Activated CD4-positive, alpha-beta T cell treated with anti-CD3 and anti-CD28 coated beads for 48 hours (primary cell): ENCODE measurements at places on chromosomes 11 and 22.

- DNase-seq = peak; percentile 62
These were observed 43.7 kb downstream of the MICAL3 start for GRCh38 chr22:17980638-17981051.

- DNase-seq = no peak
These were observed 22.7 kb downstream of the NCAM1 start for GRCh38 chr11:112983887-112984286.

DNA sequence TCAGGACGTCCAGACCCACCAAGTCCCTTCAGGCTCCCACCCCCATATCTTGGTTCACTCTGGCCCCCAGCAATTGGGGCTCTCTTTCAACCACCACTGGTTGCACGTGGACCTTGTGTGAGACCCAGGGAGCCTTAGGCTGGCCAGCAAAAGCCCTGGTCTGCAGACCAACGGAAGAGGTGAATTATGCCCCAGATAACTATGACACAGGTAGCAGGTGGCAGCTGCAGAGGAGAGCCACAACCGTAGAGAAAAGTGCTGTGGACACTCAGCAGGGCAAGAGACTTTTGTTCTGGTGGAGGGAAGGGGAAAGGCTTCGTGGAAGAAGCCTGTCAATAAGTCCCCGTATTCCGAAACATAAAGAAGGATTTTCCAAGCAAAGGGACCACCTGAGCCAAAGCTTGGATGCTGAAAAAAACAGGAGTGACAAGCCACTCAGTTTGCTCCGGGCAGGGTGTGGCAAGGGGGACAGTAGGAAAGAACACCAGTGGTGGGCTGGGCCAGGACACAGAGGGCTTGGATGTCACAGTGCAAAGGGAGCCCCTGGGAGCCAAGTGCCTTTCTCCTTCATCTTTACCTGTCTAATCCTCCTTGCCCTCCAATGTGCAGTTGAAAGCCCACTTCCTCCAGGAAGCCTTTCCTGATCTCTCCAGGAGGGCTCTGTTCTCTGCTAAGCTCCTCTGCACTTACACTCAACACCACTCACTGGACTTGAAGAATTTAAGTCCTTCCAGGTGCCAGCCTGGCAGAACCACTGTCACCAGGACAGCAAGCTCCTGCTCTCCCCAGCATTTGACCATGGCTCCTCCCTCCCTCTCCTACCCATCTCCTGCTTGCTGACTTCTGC lies 264.7 kb downstream of the BUD13 start:
- DNase-seq = no peak

GRCh38 chr11:17790453-17790852 lies 55.9 kb downstream of the KCNC1 start:
- DNase-seq = no peak

- DNase-seq = no peak
These were observed 27.6 kb upstream of the APLP2 start for GRCh38 chr11:130042093-130042591.

DNA sequence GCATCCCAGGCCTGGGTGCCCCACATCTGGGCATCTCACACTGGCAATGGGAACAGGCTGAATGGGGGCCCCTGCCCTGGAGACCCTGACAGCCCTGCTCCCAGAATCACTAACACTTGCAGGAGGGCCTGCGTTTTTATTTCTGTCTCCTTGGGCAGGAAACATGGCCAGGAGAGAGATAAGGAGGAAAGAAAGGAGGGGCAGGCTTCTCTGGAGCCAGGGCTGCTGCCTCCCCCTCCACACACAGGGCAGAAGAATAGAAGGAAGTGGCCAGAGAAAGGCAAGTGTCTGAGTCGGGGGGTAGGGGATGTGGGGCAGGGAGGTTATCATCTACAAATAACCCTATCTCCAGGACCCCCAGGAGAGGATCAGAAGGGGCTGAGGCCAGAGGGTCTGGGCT lies 25.5 kb upstream of the TSPAN18 start:
- no peak for DNase-seq

DNA sequence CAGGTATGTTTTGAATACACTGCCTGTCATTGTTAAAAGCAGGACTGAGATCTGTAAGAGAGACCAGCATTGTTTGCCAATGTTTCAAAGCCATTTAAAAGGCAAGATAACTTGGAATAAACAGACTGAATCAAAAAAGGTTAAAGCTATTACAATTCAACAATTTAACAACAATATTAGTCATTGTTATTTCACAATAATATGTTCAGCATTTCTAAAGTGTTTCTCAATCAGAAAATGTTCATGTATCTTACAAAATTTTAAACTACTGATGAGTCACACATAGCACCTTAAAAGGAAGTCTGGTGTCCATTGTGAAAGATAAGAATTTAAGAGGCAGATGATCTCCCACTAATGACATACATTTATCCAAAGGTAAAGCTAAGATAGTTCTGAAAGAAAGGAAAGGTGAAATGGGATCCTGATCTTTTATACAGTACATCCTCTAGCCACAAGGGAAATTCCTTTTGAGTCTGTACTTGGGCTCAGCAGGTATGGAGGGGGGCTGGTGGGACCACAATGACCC lies 79.7 kb downstream of the MAML2 start:
- DNase-seq = no peak

DNA sequence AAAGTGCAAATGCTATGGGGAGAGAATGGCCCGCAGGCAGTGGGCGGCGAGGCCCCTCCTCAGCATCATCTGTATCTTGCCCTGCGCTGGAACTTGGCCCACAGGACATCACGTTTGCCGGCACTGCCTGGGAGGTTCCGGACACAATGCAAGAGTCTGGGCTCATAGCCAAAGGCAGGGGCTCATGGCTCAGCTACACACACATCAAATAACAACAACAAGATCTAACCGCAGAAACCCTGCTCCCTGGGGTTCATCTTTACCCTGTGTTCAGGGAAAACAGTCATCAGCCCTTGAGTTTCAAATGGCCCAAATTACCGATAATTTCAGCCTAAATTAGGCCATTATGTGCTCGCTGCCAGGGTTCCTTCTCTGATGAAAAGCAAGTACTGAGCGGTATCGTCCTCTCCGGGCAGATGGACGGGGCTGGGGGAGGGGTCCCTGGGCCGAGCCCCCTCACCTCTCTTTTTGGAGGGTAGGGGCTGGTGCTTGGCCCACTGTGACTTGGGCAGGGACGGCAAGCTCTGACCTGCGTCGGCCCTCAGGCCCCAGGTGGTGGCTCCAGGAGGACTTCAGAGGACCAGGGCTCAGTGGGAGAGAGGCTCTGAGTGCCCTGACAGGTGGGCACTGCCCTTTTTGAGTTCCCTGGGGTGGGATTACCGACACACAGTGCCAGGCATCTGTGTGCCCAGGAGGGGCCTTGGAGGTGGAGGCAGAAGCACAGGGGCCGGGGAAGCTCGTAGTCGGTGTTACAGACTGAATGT lies 25.0 kb upstream of the GAL start:
- DNase-seq = no peak

DNA sequence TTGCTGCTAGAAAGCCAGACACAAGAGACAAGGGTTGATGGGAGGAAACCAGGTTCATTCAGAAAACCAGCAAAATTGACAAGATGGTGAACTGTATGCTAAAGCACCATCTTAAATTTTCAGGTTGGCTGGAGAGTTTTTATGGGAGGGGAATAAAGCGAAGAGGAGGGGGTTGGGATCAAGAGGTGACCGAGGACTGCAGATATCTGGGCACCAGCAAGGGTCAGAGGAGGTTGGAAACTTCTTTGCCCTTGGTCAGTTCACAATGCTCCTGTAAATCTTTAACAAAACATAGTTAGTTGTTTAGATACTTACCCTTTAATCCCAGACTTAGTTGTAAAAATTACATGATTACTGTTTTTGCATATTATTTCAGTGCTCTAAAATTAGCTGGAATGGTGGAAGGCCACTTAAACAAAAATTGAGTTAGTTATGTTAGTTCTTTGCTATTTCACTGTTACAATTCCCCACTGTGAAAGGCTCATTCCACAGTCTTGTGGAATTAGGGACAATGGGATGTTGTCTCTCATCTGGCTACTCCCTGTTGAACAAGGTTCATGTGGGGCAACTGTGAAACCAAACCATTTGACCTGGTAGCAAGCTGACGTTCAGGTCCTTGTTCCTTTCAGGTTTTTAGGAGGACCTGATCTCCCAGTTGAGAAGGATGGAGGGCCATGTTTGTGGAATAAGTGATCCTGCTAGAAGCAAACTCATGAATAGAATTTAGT lies 30.6 kb upstream of the QSER1 start:
- no peak for DNase-seq

DNA sequence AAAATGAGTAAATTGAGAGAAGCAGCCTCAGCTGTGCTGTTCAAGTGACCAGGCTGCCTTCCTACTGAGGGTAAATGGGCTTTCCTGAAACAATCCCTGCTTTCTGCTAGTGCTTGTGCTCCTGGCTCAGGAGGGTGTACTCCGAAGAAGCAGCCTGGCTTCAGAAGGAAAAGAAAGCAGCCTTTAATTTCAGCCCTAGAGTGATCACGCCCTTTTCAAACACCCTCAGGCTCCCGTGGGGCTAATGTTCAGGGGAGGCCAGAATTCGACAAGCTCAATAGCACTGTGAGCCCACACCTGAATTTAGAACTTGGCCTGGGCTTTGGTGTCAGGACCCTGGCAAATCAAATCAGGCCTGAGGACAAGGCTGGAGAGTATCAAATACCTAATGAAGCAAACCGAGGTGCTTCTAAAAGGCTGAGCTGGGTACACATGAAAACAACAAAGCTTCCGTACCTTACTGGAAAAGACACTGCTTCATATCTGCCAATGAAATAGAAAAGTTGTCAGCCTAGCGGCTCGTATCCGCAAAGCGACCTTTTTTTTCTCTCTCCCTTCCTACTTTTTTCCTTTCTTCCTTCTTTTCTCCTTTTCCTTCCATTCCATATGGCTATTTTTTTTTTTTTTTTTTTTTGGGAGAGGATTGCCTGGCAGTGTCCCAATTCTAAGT lies 387.8 kb downstream of the SOX6 start:
- DNase-seq = no peak
